ENCODE measurements at places on chromosomes 1 and 21.

DNA sequence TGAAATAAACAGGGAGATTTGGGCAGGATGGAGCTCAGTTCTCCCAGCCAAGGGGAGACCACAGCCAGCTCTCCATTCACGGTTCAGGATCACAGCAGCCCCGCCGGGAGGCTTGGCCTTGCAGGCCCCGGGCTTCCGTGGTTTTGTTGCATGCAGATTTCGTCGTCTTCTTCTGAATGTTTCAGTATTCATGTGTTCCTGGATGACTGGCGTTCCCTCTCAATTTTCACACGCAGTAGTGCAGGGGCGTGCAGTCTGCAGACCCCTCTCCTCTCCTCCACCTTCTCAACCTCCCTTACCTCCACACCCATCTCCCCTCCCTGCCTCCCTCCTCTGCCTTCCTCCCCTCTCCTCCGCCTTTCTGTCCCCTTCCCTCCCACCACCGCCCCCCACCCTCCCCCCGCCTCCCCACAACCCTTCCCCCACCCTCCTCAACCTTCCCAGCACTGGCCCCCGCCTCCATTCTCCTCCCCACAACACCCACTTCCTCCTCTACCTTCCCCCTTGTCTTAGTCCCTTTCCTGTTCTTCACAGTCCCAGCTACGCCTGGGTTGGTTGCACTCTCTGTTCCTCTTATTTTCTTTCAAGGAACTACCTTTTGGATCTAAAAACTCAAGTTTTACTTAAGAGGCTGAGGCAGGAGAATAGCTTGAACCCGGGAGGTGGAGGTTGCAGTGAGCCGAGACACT, 8.4 kb upstream of the SLC19A1 start:
- no peak for DNase-seq

- DNase-seq = no peak
Measured at GRCh38 chr1:25150985-25151495, 81.3 kb downstream of the SYF2 start.

- DNase-seq = no peak
Measured at GRCh38 chr1:161770250-161770649, 4.1 kb downstream of the ATF6 start.

- DNase-seq = no peak
Measured at GRCh38 chr1:157739229-157739901, 37.6 kb downstream of the FCRL2 start.

DNA sequence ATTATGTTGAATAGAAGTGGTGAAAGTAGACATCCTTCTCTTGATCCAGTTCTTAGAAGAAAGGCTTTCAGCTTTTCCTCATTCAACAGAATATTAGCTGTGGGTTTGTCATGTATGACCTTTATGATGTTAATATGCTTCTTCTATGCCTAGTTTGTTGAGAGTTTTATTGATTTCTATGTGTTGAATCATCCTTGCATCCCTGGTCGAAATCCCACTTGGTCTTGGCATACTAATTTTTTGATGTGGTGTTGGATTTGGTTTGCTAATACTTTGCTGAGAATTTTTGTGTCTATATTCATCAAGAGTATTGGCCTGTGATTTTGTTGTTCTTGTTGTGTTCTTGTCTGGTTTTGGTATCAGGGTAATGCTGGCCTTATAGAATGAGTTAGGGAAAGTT, 20.9 kb downstream of the CD55 start:
- DNase-seq = no peak

DNA sequence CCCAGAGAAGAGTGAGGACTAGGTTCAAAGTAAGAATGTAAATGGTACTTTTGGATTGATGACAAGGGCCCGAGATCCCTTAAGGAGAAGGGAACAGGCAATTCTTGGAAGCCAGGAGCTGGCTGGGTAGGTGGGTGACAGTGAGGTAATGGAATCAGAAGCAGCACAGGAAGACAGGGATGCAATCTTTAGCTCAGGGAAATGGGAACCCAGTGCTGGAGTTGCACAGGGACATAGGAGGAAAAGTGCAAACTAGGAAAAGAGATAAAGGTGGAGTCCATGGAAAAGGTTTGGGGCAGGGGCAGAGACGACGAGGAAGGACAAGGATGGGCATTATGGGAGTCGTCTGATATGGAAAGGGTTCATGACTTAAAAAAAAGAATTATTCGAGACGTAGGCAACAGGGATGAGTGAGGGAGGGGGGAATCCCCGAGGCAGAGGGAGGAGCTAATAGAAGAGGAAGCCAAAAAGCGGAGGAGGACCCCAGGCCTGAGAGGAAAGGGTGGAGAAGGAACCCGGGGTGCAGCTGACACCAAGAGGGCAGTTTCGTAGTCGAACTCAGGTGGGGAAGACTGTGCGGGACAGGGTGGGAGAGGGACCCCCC, 495 bp downstream of the PI4KB start:
- DNase-seq = peak; percentile 57

DNA sequence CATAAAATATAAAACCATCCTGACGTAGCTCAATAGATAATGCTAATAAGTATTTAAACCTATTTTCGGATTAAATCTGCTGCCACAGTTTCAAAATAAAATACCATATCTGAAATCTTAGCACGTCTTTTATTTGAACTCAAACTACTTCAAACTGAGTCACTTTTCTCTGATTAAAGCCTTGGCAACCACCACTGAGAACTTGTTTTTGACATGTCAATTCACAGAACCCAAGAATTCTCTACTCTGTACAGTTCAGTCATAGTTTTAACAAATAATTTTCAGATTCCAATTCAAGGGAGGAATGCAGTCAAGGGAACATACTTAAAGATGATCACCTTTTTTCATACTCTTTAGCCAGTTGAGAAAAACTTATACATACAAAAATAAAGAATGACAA, 643.2 kb downstream of the KCNT2 start:
- no peak for DNase-seq

- no peak for DNase-seq
Measured at GRCh38 chr1:108897865-108898720, 21.3 kb downstream of the GPSM2 start.

- DNase-seq = no peak
Measured at GRCh38 chr1:176531921-176532897, 69.2 kb downstream of the PAPPA2 start.

DNA sequence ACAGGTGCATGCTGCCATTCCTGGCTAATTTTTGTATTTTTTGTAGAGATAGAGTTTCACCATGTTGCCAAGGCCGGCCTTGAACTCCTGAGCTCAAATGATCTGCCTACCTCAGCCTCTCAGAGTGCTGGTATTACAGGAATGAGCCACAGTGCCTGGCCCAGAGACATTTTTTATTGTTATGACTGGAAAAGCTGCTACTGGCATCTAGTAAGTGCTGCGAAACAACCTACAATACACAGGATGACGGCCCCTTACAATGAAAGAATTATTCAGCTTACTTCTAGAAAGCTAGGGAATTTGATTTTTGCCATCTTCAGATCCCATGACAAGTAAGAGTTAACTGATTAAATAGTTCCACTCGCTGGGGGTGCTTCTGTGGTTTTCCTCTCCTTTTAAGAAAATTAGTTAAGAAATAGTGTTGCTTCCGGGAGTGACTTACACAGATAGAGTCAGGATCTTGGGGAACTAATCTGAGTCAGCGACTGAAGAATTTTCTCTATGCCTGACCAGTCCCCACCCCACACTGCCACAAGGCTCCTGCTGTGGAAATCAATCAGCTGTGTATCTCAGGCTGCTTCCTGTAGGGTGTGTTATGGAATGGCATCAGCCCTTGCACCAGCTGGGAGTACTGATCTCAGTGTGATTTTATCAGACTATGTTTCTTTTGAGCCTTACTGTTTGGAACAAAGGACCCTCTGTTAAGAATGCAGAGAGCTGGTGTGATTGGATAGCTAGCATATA, 93.0 kb upstream of the BMP8A start:
- peak; percentile 46 for DNase-seq

DNA sequence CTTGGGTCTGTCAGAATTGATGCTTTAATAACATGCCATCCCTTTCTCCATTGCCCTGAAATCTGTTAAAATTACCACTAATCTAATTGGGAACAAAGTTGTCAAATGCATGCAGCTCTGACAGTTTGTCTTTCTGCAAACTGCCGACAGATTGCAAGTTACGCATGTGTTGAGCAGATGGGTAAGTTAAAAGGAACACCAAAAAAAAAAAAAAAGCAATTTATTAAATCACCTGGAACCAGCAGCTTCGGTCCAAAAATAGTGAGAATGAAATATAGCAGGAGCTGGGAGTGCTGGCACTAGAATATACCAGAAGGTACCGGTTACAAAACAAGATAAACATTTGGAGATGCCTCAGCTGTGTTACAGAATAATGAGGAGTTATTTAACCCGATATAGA, 149.6 kb upstream of the C1orf87 start:
- DNase-seq = no peak

DNA sequence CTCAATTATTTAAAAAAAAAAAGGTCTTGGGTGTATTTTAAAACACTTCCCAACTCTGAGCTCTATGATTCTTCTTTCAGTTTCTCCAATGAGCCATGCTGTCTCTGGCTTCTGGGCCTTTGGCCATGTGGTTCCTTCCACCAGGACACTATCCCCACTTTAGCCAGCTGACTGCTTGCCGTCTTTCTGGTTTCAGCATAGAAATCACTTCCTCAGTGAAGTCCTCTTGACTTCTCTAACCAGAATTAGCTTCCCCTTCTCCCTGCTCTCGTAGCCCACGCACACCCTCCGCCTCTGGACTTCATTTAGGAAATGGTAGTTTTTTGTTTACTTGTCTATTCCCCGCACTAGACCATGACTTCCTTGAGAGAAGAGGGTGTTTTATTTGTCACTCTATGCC, 1.1 kb upstream of the DIO1 start:
- DNase-seq = no peak

GRCh38 chr1:212979340-212980122, 29.2 kb downstream of the VASH2 start:
- DNase-seq = peak; percentile 33

DNA sequence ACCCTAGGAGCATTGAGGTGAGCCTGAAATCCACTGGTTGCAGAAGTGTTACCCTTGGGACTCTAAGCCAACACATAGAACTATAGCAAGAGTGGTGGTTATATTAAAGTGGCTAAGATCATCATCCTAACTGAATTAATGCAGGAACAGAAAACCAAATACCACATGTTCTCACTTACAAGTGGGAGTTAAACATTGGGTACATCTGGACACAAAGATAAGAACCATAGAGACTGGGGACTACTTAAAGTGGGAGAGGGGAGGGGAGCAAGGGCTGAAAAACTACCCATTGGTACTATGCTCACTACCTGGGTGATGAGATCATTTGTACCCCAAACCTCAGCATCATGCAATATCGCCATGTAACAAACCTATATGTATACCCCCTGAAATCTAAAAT, 100.0 kb downstream of the SLC25A24 start:
- no peak for DNase-seq

GRCh38 chr21:17440969-17441368, 71.9 kb upstream of the CXADR start:
- DNase-seq = no peak

DNA sequence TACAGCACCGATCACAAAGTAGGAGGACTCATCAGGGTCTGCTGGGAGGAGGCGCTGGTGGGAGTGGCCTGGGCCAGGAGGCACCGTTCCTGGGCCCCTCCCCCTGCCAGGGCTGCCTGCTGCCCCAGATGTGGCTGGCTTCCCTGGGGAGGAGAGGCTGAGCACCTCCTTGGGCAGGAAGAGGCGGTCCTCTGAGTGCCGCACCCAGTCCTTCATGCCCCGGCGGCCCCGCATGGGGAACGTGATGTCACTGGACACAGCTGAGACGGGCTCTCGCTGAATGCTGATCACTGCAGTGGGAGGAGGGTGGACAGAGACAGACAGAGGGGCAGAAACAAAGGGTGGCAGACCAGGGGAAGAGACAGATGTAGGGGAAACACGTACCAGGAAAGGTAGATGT, 24.8 kb downstream of the ADGRB2 start:
- DNase-seq = no peak

DNA sequence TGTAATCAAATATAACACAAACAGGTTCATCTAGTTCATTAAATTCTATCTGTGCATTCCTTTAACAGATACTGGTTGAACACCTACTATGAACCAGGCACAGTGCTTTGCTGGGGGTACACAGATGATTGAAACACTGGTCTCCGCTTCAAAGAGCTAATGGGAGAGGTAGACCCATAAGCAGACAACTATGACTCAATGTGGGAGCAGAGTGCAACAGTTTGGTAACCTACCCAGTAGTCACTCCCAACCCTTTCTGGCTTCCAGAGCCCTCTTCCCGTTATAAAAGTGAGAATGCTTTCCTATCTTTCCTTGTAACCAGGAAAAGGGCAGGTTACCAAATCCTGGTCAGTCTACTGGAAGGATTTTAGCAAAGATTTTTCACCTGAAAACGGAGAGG, 8.0 kb upstream of the ETV3 start:
- DNase-seq = no peak

DNA sequence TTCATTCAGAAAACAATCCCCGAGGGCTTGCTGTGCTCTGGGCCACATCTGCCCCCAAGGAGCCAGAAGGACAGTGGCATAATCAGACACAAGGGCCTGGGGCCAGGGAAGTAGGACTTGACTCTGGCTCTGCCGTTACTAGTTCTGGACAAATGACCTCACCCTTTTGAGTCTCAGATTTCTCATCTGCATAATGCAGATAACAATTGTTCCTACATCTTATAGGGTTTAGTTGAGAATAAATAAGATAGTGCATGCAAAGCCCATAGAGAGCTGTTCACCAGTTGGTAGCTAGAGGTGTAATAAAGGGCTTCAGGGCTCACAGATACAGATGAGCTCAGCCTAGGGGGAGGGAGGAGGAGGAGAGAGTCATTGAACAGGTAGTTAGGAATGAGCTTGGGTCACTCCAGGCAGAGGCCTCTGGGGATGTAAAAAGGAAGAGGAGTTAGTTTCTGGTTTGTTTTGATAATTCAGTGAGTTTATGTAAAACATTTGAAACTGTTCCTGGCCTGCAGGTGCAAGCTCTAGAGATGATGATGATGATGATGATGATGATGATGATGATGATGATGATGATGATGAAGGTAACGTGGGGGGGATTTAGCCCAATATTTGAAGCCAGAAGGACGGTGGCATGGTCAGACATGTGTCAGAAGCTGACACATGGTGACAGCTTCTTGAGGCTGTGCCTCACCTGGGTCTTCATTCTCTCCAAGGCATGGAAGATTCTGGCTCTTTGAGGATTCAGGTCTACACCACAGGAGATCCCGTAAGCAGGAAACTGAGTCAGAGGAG, 858 bp downstream of the LACTBL1 start:
- no peak for DNase-seq

DNA sequence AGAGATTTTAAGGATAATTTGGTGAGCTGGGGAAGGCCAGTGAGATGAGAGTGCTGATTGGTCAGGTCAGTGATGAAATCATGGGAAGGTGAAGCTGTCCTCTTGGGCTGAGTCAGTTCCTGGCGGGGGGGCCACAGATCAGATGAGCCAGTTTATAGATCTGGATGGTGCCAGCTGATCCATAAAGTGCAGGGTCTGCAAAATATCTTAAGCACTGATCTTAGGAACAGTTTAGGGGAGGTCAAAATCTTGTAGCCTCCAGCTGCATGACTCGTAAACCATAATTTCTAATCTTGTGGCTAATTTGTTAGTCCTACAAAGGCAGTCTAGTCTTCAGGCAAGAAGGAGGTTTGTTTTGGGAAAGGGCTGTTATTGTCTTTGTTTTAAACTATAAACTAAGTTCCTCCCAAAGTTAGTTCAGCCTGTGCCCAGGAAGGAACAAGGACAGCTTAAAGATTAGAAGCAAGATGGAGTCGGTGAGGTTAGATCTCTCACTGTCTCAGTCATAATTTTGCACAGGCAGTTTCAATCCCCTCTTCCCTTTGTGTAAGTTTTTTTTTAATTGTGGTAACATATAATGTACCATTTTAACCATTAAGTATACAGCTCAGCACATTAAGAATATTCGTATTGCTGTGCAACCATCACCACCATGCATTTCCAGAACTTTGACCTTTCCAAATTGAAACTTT, 39.4 kb downstream of the PTAFR start:
- DNase-seq = no peak

All from stimulated activated CD4-positive, alpha-beta T cell treated with anti-CD3 and anti-CD28 coated beads, Interleukin-12 subunit alpha, Interleukin-12 subunit beta, amount 100 ng/mL, for 24 hours (primary cell).